ENCODE measurements at places on chromosomes 1 and 21.

DNA sequence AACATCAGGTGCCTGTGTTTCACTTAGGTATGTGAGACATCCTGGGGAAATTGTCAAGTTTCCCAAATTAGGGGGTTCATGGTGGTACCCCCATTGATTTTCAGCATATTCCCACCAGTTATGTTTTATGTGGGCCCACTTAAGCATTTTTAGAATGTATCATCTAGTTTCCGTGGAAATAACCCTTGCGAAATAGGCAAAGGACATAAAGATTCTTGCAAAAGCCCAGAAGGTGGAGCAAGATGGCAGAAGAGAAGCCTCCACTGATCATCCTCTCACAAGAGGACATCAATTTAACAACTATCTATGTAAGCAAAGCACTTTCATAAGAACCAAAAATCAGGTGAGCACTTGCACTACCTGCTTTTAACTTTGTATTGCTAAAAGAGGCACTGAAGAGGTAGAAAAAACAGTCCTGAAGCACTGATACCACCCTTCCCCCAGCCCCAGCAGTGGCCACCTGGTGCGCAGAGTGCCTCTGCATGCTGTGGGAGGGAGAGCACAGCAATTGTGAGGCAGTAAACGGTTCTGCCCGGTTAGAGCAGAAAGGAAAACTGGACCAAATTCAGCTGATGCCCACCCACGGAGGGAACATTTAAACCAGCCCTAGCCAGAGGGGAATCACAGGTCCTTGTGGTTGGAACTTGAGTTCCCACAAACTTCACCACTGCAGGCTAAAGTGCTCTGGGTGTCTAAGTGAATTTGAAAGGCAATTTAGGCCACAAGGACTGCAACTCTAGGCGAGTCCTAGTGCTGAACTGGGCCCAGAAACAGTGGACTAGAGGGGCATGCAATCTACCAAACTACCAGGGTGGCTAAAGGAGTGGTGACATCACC, 23.2 kb downstream of the MCOLN2 start:
- no peak for DNase-seq

- DNase-seq, result no peak
Measured at GRCh38 chr1:70146488-70146887, 58.9 kb downstream of the LRRC40 start.

- DNase-seq, result no peak
Measured at GRCh38 chr1:57206038-57206437, 217.8 kb downstream of the DAB1 start.

DNA sequence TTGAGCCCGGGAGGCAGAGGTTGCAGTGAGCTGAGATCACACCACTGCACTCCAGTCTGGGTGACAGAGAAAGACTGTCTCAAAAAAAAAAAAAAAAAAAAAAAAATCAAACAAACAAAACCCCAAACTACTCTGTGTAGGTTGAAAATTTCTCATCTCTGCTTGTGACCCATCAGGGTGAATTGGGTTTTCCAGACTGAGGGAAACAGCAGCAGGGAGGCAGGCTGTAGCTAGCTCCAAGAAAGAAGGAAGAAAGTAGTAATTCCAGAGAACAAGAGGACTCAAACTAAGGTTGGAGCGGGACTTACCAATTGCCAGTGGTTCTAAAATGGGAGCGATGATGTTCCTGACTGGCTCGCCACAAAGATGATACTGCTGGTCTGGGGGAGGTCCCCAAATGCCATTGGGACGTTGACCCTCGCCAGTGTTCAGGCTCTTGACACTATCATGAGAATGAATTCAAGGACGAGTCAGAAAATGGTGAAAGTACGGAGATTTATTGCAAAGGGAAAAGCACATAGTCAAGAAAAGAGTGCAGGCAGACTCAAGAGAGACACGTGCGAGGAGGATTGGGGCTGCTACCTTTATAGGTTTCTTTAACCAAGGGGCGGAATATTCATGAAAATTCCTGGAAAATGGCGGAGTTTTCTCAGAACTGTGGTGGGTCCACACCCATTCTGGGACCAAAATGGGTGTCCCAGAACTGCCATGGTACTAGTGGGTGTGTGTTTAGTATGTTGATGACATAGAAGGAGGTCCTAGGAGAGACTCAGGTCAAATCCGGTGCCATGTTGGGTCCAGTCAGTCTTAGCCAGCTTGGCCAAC, 13.4 kb downstream of the AADACL4 start:
- no peak for DNase-seq

GRCh38 chr1:231597971-231598370, 28.6 kb upstream of the DISC1 start:
- no peak for DNase-seq

DNA sequence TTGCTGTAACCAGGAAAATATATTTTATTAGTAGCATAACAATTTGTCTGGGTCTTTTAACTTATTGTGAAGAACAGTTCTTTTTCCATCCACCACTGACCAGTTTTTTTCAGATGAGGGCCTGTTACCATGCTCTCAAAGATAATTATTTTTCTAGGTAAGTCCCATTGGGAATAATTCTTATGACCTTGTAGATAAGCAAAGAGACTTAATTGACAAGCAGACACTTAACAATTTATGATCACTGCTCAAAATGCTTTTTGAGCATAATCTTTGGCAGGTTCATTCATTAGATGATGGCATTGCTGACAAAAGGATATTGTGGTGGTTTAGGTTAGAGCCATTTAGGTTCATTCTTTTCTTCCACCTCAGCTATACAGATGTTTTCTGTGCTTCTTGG, 6.6 kb downstream of the SNX27 start:
- DNase-seq, result no peak

DNA sequence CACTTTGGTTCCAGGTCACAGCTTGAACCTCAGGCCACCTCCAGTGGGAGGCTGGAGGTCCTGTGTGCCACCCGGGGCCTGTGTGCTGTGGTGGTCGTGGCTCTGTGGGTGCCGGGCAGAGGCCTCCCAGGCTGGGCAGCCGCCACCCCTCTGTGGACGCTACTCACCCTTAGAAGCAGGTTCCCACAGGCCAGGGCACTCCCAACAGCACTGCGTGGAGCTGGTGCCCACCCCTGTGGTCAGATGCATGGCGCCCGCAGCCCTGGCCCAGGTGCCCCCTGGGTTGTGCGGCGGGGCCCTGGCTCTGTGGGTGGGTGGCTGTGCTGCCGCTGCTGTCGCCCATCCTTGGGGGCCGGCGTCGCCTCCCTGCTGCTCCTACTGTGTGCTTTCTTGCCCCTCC, 39.7 kb downstream of the SKI start:
- no peak for DNase-seq

DNA sequence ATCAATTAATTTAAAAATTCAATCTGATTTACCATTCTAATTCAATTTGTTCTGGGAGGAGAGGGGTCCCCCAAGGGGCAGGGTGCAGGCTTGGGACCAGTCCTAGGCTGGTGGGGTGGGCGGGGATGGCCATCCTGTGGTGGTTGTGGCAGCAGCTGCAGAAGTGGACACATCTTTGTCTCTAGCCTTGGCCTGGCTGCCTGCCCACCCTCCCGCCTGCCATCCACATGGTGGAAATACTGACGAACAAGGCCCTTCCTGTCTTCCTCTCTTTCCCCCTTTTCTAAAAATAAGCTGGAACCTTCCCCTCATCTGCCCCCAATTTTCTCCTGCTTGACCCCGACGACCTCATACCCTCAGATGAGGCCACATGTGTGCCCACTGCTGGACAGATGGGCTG, 130.9 kb downstream of the FOXD2 start:
- DNase-seq, result no peak

DNA sequence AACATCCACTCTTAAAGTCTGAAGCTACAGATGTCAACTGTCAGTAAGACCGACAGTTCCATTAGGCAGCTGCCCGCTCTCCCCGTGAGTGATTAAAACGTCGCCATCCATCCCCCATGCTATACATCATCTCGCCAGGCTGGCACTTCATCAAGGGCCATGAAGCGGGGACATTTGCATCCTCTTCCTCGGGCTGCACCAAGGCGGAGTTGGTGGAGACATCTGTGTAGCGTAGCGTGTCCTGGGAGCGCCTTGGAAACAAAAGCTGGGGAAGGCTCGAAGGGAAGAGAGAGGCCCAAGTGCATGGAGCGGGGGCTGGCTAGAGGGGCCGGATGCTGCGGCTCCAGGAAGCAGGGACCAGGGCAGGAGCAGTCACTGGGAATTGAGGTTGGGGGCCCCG, 250.1 kb downstream of the KAZN start:
- no peak for DNase-seq

GRCh38 chr1:203264052-203264501, 34.6 kb upstream of the CHIT1 start:
- DNase-seq, result no peak

DNA sequence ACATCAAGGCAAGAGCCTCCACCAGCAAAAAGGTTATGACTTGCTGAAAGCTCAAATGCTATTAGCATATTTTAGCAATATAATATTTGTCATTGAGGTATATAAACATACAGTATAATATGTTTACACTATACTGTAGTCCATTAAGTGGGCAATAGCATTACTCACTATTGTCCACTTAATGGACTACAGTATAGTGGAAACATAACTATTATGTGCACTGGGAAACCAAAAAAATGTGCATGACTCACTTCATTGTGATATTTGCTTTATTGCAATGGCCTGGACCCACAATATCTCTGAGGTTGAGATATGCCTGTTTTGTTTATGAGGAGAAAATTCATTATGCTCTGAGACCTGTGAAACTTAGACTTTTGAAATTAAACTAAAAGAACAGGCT, 300.0 kb downstream of the BARHL2 start:
- DNase-seq, result no peak

- DNase-seq, result no peak
Measured at GRCh38 chr21:41000838-41001237, 153.9 kb upstream of the DSCAM start.

DNA sequence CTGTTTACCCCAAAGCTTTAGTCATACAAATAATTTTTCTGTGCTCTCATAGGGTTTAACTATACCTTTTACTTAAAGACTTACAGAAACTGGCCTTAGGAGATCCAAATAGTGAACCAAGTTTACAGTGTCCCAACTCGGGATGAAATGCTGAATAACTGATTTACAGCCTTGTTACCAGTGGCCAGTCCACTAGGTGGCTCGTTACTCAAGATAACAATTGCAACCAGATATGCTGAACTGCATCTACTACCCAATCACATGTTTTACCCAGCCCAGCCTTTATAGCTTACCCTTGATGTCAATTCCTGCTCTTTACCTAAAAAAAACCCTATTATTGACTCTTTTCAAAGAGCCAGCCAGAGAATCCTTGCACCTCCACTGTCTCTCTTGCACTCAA, 1148.8 kb upstream of the ADGRL4 start:
- no peak for DNase-seq

DNA sequence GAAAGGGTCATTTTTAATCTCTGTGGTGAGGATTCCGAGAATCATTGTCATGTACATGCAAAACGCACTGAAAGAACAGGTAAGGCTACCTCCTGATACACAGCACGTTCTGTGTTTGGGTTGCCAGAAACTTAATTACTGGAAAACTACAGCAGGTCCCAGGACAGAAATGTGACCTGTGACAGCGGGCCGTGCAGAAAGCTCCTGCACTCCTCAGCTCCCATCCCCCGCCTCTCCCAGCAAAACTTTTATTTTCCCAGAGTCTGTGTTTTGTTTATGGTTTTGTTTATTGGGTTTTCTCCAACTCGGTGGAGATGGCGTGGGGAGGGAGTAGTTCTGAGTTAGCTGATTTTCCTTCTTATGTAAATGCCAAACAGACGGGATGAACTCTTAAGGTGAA, 44.7 kb downstream of the SLC44A3 start:
- no peak for DNase-seq

GRCh38 chr1:53982763-53983104, 35.3 kb downstream of the LDLRAD1 start:
- DNase-seq, result peak; percentile 29

- DNase-seq, result no peak
Measured at GRCh38 chr21:30430170-30430655, at the start of gene KRTAP13-4. Gene KRTAP13-4, plus strand, starts transcription at chr21:30430220. Its CDS starts 56 bp downstream, at chr21:30430276.

- DNase-seq, result peak; percentile 42
Measured at GRCh38 chr1:166814611-166815010, 24.7 kb upstream of the POGK start.

GRCh38 chr1:98398649-98399048, 262.9 kb upstream of the SNX7 start:
- no peak for DNase-seq

DNA sequence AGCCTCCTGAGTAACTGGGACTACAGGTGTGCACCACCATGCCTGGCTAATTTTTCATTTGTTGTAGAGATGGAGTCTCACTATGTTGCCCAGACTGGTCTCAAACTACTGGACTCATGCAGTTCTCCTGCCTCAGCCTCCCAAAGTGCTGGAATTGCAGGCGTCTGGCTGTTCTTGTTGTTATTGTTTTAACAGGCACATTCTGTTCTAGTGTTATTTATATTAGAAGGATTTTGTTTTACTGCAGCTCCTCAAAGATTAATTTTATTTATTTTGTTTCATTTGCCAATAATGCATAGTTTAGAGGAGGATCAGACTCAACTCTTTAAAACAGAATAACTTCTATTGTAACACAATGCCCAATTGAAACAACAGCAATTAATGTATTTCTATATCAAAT, 35.5 kb downstream of the RGS2 start:
- no peak for DNase-seq

DNA sequence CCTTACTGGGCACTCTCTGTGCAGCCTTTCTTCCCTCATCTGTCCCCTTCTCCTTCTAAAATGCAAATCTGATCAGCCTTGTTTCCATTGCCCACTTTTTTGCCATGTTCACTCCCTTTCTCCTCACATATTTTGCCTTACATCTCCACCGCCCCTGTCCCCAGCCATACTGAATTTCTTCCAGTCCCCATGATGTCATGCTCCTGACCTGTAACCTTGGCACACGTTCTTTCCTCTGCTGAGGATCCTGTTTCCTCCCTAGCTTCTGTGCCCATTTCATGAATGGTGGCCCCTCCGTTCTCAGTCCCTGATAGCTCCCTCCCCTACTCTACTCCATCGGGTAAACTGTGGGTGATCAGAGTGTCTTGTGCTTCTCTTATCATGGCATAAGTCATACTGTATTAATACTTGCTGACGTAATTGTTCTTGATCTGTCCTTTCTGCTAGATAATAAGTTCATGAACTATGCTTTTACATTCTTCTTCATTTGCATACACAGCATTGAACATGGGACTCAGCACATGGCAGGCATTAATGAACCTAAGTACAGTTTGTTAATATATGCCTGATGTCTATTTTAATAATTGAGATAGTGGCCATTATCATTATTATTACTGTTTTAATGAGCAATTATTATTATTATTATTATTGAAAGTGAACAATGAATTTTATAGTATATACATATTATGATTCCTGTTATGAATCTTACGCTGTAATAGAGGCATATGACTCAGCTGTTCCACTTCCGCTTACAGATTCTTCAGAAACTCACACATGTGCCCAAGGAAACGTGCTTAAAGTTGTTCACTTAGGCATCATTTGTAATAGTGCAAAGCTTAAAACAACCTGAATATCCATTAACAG, 28.5 kb downstream of the MAP3K21 start:
- DNase-seq, result no peak
